RCC 7860 (cell line): ENCODE measurements at places on chromosomes 11 and 22.
A peak's percentile ranks its signal among the peaks of the same experiment; 100 is the strongest.

DNA sequence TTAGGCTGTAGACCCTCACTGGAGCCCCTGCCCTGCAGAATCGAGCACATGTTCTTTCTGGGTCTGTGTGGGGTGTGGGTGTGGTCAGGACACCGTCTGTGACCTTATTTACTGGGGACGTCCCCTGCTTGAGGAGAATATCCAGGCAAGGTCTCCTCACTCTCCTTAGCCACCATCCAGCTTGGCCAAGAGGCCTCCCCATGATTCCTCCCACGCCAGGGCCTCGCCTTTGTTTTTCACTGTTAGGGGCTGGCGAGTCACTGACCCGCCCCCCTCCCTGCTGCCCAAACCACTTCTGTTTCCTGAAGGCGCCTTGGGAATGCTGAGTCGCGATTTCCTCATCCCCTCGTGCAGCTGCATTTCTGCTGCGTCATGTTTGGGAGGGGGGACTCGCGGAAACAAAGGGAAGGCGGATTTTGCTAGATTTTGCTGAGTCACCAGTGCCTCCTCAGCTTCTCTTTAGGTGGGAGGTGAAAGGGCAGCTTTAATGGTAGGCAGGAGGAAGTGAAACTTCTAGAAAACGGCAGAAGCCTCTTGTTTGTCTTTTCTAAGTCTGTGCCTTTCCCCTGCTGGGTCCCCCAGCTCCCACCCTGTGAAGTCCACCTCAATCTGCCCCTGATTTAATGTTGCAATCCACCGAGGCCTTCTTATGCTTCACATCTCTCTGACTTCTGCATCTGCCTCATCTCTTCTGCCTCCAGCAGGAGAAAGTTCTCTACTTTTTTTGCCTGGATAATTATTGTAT lies 4.0 kb upstream of the HMOX1 start:
- peak; percentile 95 for DNase-seq

- DNase-seq = no peak
These were observed 888.9 kb downstream of the BRD1 start for GRCh38 chr22:48938741-48939140.

DNA sequence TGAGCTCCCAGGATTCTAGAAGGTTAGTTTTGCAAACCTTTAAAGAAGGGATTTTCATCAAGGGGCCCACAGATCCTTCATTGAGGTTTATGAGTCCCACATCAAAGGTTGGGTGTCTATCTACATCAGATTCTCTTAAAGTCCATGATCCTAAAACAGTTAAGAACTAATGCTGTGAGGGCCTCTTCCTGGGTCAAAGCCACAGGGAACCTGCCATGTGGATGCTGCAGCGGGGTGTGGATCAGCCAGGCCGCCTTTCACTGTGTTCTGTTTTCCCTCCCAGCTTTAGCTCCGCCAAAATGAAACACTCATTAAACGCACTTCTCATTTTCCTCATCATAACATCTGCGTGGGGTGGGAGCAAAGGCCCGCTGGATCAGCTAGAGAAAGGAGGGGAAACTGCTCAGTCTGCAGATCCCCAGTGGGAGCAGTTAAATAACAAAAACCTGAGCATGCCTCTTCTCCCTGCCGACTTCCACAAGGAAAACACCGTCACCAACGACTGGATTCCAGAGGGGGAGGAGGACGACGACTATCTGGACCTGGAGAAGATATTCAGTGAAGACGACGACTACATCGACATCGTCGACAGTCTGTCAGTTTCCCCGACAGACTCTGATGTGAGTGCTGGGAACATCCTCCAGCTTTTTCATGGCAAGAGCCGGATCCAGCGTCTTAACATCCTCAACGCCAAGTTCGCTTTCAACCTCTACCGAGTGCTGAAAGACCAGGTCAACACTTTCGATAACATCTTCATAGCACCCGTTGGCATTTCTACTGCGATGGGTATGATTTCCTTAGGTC lies 5.3 kb downstream of the SERPIND1 start:
- DNase-seq = no peak

DNA sequence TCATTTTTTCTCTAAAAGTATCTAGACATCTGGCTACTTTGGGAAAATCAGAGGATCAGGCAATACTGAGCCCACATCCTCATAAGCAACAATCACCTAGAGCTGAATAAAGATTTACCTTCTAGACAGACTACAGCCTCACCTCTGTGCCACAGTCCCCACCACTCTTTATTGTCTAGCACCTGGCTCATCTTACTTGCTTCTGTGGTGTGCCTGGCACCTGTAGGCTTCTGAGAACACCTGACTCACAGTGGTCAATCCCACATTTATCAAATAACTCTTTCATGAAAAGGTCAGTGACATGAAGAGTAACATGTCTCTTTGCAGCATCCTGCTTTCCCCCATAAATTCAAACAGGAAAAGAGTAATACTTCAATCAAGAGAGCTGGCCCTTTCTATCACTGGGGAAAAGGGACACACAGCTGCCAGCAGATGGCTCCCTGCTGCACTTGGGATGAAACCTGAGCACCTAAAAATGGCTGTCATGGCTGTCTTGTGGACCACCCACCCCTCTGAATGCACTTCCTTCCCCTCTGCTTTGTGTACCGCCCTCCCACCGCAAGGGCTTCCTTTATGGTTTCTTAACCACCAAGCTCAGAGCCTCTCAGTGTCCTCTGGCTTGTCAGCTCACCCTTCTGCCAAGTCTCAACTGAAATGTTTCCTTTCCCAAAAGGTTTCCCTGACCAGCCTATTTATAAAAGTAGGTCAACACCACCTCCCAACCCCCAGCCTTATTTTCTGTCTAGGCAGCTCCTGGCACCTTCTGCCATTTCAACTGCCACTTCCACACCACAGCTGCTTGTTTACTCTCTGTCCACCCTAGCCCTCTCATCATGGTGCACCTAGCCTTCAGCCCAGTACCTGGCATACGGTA lies 9.3 kb downstream of the TFIP11 start:
- no peak for DNase-seq

- no peak for DNase-seq
These were observed 658 bp downstream of the C11orf71 start for GRCh38 chr11:114399490-114400215.

- DNase-seq = no peak
These were observed 529 bp upstream of the CCND1 start for GRCh38 chr11:69640260-69640994.

GRCh38 chr22:41405588-41405987 lies 23.8 kb downstream of the TEF start:
- DNase-seq = no peak

GRCh38 chr22:48630433-48630754 lies 1197.3 kb downstream of the BRD1 start:
- no peak for DNase-seq

- DNase-seq = no peak
These were observed 1217.9 kb downstream of the LRRC4C start for GRCh38 chr11:40241524-40242051.

- DNase-seq = no peak
These were observed 12.7 kb downstream of the LGALS12 start for GRCh38 chr11:63518548-63518947.

- no peak for DNase-seq
These were observed 169.4 kb downstream of the OPCML start for GRCh38 chr11:133362916-133363315.

GRCh38 chr11:73496134-73496533 lies 101.8 kb downstream of the FAM168A start:
- DNase-seq = no peak
